ENCODE measurements at places on chromosomes 5 and 9.

GRCh38 chr9:19969721-19970120 is 180.9 kb upstream of the SLC24A2 start:
- DNase-seq: no peak

GRCh38 chr5:75509546-75509945 is 1.9 kb downstream of the CERT1 start:
- DNase-seq: no peak

- no peak for DNase-seq
Measured at GRCh38 chr5:434443-435146, 8.4 kb upstream of the EXOC3 start.

- no peak for DNase-seq
Measured at GRCh38 chr5:121218086-121218485, 633.6 kb upstream of the FTMT start.

DNA sequence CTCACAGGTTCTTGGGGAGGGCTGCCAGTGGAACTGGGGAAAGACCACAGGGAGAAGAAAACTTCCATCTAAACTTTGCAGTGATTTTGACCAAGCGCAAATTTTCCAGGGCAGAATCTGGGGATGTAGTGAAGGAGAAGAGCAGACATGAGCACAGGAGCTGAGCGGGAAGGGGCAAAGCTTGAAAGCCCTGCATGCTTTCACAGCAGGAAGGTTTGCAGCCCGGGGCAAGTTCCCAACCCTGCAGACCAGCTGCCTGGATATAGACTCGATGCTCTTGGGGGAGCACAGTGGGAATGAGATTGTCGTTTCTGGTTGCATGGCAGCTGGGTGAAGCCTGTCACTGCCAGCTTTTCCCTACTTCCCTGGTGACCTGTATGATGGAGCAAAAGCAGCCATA is 276.8 kb upstream of the RORB start:
- DNase-seq: no peak

GRCh38 chr5:149455889-149456409 is 76.9 kb upstream of the IL17B start:
- no peak for DNase-seq

- DNase-seq: no peak
Measured at GRCh38 chr5:158727771-158728311, 371.9 kb downstream of the EBF1 start.

- DNase-seq: no peak
Measured at GRCh38 chr9:31848505-31849285, 535.7 kb upstream of the ACO1 start.

DNA sequence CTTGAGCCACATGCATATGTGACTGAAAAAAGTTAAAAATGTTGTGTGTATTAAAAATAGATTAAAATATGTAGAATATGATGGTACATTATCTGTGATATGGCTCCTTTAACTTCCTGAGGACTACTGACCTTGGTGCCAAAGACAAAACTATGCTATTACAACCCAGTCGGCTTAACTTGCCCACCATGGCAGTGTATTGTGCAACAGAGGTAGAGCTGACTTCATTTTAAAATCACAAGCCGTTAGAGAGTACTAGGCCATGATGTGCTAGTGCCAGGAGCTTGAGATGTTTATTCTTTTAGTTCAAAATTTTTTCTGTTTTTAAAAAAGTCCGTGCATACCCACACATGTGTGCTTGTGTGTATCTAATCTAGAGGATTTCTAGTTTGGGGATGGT is 46.3 kb downstream of the NAA35 start:
- DNase-seq: no peak

DNA sequence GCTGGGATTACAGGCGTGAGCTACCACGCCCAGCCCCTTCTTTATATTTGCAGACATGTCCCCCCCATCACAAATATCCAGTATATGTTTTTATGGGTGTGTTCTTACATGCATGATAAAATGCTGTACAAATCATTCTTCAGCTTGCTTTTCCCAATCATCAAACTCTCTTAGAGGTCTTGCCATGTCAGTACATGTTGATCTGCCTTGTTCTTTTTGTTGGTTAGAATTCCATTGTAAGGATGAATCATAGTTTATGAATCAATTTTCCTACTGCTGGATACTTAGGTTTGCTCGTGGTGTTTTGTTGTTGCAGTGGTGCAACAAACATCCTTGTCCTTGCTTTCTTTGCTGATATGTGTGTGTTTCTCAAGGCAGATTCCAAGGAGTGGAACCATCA is 79.9 kb upstream of the NEURL1B start:
- DNase-seq: no peak

- DNase-seq: no peak
Measured at GRCh38 chr9:21252721-21253547, 13.1 kb upstream of the IFNA14 start.

DNA sequence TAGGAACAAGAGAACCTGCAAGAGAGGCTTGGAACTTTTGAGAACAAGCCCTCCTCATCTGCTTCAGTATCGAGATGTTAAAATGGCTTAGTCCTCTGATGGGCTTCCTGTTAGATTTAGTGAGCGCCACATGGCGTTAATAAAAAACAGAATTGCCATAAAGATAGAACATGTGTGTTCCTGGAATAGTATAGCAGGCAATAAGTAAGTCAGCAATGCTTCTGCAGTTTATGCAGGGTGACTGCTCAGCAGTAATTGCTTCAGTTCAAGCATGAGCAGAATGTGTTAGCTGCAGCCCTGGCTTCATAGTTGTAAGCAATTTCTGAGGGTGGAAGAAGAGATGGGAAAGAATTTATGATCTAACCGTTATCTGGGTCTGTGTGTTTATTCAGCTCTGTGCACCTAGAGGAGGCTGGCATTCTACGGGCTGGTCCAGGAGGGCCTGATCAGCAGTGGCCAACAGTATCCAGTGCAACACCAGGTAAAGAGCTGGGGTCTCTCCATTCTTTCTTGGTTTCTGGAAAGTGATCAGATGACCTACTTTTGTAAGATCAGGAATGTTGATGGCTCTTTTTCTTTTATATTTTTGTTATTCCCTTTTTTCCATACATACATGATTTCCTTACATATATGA is 15.9 kb downstream of the PCDHAC2 start:
- no peak for DNase-seq

DNA sequence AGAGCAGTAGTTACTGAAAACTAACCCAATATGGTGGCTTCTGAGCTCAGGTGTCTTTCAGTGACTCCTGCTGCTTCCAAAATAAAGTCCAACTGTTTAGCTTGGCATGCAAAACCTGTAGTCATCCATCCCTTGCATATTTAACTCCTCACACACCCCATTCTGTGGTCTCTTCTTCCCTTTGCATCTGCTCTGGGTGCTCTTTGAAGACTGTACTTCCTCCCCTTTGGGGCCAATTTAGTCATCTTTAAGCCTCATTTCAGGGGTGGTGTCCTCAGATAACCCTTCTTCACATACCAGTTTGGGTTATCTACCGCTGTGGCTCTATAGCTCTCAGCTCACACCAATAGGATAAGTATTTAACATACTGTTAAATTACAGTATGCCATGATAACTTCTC is 209.9 kb upstream of the DMRT1 start:
- DNase-seq: no peak

- DNase-seq: no peak
Measured at GRCh38 chr5:78213799-78214198, 80.7 kb downstream of the AP3B1 start.

DNA sequence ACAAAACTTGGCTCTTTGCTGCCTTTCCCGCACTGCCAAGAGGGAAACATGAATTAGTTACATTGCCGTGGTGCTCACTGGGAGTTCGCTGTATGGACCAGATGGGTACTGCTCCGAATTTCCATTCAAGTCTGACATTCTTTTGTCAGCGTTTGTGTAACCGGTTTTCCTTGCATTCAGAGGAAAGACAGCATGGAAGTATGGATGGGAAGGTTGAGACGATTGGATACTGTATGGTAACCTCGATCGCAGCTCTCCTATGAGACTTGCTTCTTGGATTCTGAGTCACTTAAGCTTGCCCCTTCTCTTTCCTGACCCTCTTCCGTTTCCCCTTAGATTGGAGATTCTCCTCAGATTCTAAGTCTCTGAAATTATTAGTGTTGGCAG is 625 bp upstream of the UBLCP1 start:
- DNase-seq: no peak

- DNase-seq: no peak
Measured at GRCh38 chr5:38509185-38509584, 47.3 kb downstream of the LIFR start.

GRCh38 chr5:82820188-82820587 is 257.0 kb downstream of the TMEM167A start:
- no peak for DNase-seq

- no peak for DNase-seq
Measured at GRCh38 chr9:35577486-35577885, 27.6 kb upstream of the TESK1 start.

- no peak for DNase-seq
Measured at GRCh38 chr9:135062254-135062653, 25.2 kb upstream of the OLFM1 start.

DNA sequence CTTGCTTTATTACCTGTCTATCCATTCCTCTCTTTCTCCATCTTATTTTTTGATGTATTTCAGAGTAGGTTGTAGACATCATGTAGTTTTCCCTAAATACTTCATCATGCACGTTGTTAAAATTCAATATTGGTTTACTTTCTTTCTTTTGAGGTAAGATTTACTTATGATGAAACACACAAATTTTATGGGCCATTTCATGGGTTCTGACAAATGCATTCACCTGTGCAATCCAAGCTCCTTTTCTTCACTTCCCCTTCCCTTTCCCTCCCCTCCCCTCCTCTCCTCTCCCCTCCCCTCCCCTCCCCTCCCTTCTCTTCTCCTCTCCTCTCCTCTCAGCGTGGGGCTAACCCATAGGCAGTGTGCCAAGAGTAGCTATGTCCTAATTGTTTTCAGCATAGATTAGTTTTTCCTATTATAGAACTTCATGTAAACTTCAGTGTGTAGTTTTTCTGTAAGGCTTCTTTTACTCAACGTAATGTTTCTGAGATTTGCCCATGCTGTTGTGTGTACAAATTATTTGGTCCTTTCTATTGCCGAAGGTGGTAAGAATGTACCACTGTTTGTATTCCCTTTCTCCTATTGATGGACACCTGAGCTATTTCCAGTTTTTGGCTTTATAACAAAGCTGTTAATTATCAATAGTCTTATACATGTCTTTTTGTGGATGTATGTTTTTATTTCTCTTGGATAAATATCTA is 92.9 kb upstream of the CLINT1 start:
- no peak for DNase-seq

- no peak for DNase-seq
Measured at GRCh38 chr5:53965459-53965858, 344.9 kb downstream of the ARL15 start.

DNA sequence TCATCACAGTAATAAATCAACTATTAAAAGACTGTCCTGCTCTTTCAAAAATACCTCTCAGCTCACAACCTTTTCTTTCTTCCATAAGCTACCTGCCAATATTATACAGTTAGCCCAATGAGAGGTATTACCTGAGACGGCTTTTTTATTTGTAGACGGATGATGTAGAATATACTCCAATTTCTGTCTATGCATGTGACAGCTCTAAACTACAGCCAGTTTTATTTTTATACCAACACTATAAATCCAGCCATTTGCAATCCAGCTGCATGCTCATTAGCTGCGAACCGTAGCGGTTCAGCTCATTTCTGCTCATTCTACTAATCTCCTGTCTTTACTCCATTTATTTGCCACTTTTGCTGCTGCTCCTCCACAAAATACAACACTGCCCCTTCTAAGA is 51.2 kb downstream of the TBCA start:
- DNase-seq: no peak

GRCh38 chr5:96530901-96531300 is 97.9 kb upstream of the PCSK1 start:
- DNase-seq: no peak

DNA sequence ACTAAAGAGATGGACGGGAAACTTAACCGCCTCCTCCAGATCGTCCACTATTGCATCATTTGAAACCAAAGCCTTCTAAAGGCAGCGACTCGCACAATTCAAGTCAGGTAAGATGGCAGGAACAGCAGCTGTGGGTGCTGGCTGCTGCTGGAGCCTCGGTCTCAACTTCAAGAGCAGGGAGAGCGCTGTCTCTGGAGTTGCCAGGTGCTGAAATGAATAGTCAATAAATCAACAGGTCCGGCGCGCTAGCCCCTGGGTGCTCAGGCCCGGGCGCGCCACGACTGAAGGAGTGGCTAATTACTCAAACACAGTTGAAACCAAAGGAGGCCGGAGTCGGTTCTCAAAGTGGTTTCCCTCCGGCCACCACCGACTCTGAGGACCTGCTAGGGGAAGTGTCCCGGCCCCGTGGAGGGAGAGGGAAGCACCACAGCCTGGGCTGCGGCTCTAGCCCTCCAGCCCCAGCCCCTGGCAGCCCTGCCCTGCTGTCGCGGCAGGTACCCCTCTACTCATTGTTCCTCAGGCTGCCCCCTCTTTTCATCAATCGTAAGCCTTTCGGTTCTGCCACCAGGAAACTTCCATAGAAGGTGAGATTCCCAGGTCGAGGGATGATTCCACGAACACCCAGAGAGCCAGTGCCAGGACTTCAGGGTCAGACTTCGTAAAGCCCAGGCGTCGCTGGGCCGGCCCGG is 804 bp downstream of the TTC39B start:
- no peak for DNase-seq

- no peak for DNase-seq
Measured at GRCh38 chr9:113538131-113538530, 74.6 kb downstream of the RGS3 start.

- no peak for DNase-seq
Measured at GRCh38 chr9:17081814-17082213, 53.0 kb upstream of the CNTLN start.
